ENCODE measurements at places on chromosomes 2 and 18.

GRCh38 chr2:181877181-181877664, 14.3 kb upstream of the ITPRID2 start:
- peak; percentile 54 for DNase-seq

DNA sequence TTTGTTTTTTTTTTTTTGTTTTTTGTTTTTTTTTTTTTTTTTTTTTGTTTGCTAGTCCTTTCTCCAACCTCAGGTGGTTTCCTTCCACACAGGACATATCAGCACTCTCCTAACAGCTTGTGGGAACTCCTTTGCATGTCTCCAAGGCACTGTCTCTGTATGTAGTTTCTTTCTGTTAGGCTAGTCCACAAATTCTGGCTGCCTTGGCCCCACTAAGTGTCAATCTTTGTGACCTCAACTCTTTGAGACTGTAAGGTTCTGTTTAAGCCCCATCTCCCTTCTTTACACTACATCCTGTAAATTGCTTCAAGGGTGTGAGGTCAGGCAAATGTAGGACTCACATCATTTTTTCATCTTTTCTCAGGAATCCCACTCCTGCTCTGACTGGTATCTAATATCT, 85.1 kb downstream of the NCOA1 start:
- DNase-seq: no peak

DNA sequence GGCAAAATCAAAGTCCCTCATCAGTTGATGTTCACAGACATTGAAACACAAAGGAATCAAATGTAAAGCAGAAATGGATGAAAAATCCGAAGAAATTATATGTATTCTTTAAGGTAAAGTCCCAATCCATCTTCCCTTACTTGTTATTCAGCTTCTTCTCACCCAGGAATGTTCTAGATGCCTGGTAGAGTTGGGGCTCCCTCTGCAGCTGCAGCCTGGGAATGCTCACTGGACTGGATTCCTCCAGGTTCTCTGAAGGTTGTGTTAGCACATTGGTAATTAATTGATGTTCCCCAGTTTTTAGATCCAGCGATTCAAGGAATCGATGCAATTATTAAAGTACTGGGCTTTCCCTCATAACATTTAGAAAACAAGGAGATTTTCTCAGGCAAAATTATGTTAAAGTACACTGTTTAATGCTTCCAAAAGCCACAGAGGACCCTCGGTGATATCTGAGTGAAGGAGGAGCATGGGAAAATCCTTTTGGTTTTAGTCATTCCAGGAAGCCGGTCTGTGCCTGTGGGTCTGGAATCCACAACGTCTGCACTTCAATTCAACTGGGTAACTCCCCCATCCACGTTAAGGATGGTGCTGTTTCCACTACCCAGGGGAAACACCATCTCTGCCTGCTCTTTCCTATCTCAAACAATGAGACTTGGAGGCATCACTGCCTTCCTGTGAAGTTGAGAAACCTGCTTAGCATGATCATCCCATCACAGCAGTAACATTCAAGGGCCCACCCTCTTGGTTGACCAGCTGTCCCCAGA, 22.0 kb downstream of the NTSR2 start:
- no peak for DNase-seq

DNA sequence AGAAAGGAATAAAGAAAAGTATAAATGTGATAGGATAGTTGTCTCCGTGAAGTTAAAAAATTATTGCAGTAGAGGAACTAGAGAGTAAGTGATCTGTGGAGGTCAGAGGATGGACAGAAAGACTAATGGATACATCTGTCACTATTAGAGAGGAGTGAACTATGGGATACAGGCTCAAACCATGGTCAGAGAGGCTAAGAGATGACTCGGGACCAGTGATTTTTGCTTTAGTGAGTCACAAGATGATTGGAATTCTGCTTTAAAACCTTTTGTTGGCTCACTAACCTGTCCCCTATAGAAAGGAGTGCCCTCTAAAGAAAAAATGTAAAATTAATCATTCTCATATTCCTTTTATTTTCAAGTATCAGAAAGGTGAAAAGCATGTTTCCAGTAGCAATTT, 30.3 kb downstream of the ALMS1 start:
- DNase-seq: no peak

- peak; percentile 56 for DNase-seq
These were observed 476.4 kb upstream of the SPHKAP start for GRCh38 chr2:228657807-228658402.

DNA sequence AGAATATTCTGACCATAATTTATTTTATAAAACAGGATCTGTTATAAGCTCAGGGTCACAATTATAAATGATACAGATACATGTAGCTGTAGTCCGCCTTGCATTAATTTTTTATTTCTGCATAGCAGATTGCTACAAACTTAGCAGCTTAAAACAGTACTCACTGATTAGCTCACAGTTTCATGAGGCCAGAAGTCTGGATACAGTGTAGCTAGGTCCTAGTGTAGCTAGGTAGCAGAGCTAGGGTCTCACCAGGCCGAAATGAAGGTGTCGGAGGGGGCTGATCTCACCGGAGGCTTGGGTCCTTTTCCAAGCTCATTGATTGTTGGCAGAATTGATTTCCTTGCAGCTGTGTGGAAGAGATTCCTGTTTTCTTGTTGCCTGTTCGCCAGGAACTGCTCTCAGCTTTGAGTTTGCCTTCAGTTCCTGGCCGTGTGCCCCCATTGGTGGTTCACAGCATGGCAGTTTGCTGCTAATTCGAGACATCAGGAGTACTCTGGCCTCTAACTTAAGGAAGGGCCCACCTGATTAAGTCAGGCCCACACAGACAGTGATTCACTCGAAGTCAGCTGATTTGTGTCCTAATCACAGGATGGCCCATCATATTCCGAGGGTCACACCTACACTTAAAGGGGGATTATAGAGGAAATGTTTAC, 18.4 kb downstream of the NAPG start:
- no peak for DNase-seq

DNA sequence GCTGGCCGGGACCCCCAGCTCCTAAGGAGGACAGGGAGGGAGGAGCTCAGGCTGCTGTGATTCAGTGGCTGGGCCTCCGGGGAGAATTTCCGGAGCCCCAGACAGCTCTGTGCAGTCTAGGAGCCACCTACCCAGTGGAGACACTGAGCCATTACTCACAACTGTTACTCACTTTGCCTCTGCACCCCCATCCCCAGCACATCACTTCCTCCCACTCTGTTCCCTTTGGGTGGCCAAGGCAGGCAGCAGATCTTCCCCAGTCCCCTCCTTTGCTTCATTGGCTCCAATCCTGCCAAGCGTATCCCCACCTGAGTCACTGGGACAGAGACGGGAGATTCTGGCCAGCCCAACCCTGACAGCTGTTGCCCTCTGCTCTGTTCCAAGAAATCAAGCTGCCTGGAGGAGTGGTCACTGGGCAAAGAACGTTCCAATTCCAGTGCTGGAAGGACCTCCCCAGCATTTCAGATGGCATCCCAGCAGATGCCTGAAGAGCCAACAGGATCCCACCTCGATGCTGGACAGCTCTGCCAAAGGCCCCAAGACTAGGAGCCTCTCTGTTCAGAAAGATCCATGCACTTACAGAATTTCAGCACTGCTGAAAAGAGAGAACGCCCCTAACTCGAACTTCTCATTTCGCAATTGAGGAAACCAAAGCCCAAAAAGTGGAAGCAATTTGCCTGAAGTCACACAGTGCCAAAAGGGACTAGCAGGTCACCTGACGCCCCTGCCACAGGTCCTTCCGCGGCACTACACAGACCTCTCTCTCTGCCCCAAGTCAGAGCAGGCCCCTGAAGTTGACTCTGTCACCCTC, 68.3 kb downstream of the TNS1 start:
- DNase-seq: peak; percentile 91

DNA sequence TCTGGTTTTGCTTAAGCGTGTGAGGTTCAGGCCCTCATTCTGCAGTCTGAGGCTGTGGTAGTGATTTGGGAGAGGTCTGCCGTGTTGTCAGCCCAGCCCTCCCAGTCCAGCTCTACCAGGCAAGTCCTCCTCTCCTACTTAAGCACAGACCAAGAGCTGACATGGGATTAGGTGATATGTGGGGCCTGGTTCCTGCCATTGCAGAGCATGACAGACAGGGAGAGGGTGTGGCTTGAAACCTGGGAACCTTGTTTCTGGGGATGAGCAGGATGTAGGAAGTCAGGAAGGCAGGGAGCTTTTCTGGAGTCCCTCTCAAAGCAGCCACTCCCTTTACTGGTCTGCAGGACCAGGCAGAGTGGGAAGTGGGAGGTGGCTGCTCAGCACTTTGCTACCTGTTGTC, 38.6 kb downstream of the PTPRM start:
- DNase-seq: no peak

DNA sequence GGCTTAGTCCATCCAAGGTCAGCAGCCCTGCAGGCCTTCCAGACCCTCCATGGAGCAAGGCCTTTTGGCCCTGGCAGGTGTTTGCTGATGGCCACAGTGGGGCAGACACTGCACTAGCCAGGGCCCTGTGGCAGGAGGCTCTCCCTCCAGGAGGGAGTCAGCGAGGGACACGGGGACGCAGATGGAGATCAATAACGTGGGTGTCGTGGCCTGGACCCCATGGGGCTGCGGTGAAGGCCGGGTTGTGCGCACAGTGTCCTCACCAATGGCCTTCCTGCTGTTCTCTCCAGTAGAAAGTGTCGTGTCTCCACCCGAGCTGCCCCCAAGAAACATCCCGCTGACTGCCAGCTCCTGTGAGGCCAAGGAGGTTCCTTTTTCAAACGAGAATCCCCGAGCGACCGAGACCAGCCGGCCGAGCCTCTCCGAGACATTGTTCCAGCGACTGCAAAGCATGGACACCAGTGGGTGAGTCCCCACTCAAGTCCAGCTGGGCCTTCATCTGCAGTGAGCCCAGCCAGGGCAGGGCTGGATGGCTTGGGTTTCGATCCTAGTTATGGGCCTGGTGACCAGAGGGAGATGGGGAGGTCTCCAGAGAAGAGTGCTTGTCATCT, 65.4 kb downstream of the INPP5D start:
- DNase-seq: no peak

- DNase-seq: no peak
These were observed 85.7 kb downstream of the SEMA4F start for GRCh38 chr2:74739733-74740241.

GRCh38 chr2:138280999-138281695, 220.4 kb upstream of the SPOPL start:
- DNase-seq: no peak
